HFFc6 (cell line): ENCODE measurements at places on chromosomes 3 and 15. TPM values are rescaled to one million over a fixed set of nuclear protein-coding genes. Genes with fewer than 3 reads are reported as not detected.

The PIERCE2 gene
- total RNA-seq: 0.98 to 2.0 TPM (median 1.2 TPM) in 3 replicates

- DNase-seq: no peak
These were observed 2.4 kb downstream of the PLCH1 start for GRCh38 chr3:155742349-155742965.

- no peak for DNase-seq
These were observed 34.5 kb upstream of the AP4E1 start for GRCh38 chr15:50873935-50874361.

The SOX14 gene
- not detected in 3 replicates for total RNA-seq

GRCh38 chr3:89974903-89975519 is 867.6 kb downstream of the EPHA3 start:
- DNase-seq: no peak

DNA sequence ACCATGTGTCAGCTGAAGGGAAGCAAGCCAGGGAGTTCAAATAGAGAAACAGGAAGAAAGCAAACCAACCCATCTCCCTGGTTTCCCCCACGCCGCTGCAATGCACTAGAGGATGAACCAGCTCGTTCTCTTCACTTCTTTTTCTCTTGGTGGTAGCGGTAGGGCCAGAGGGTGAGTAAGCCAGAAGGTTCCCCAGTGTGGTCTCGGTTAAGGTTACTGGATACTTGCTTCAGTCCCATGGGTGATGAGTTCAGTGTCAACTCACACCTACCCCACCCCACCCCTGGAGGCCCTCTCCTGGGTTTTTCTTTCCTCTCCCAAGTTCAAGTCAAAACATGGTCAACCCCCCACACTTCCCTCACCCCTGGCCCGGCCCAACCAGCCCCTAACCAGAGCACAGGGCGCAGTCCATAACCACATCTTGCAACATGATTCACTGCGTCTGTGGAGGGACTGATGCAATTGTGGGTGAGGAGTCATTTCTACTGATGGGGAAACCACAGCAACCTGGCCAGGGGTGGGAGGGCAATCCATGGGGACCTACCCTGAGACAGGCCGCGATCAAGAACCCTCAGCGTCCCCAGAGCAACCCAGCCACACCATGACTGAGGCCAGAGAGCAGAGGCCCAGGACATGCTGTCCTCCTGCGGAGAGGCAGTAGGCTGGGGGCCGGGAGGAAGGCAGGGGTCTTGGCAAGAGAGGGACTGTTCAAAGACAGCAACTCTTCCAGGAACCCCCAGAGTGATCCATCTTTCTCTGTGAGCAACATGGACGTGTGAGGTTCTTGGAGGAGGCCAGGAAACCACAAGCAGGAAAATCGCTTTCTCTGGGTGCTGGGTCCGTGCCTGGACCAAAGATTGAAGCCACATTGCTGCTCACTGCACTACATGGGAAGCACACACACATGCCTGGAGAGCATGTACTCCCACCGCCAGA is 276.6 kb downstream of the UACA start:
- peak; percentile 72 for DNase-seq

The CTDSPL gene
- 35.8 to 37.5 TPM (median 36.9 TPM) in 3 replicates for total RNA-seq

- DNase-seq: no peak
These were observed 28.6 kb upstream of the OR5K1 start for GRCh38 chr3:98434412-98434811.

The CELF6 gene
- 0.12 TPM in 1 of 3 replicates, not detected in the others for total RNA-seq

DNA sequence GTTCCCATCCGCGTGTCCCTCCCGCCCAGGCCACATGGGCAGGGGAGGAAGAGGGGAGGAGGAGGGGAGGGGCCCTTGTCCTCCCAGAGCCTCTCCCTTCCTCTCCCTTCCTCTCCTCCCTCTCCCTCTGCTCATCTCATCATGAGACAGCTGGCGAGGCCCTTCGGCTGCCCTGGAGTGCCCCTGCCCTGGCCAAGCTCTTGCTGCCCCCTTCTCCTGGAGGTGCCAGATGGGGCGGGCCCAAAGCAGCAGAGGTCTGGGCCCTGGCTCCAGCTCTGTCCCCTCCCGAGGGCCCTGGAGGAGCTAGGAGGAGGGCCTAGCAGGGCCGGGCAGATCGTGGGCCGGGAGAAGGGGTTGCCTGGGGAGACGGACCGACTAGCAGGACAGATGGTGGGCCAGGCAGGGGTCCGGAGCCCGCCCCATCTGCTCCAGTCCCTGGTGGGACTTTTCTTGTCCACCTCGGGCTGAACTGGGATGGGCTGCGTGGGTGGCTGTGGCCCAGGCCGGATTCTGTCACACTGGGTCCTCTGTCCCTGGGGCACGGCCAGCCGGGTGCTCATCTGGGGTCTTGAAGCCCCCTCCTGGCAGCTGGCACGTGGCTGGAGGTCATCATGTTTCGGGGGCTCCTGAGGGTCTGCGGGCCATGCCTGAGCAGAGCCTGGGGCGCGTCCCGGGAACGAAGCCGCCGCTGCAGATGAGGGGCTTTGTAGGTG is 183.4 kb downstream of the GOLGA6L6 start:
- no peak for DNase-seq

DNA sequence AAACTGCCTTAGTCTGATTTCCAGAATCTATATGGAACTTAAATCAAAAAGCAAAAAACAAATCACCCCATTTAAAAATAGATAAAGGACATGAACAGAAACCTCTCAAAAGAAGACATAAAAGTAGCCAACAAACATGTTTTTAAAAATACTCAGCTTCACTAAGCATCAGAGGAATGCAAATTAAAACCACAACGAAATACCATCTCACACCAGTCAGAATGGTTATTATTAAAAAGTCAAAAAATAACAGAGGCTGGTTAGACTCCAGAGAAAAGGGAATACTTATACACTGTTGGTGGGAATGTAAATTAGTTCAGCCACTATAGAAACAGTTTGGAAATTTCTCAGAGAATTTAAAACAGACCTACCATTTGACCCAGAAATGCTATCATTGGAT is 367.9 kb downstream of the ZIC4 start:
- DNase-seq: peak; percentile 68

DNA sequence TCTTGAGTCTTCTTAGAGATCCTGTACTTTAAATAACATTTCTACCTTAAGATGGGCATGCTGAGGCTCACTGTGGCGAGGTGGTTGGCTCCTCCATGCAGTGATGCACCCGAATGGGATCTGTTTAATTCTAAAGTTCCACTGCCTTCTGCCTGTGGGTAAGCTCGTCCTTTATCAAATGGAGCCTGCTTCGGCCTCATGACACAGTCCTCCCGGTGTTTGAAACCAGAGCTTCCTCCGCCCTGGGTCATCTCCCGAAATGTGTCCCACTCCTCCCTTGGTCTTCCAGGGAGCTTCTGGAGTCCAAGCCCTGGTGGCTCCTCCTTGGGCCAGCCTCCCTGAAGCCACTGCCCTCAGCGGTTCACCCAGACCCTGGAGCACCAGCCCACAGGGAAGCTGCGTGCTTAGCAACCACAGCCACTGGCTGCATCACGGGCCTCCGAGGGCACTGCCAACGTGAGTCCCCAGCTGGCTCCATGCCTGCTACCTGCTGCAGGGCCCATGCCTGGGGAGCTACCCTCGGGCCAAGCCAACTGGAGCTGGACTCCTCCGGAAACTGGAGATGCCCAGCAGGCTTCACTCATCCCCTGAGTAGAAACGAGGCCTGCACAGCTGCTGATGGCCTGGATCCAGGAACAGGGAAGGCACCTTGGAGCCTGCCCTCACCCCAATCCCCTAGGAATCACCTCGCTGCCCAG is 3.3 kb downstream of the RHCG start:
- DNase-seq: no peak

DNA sequence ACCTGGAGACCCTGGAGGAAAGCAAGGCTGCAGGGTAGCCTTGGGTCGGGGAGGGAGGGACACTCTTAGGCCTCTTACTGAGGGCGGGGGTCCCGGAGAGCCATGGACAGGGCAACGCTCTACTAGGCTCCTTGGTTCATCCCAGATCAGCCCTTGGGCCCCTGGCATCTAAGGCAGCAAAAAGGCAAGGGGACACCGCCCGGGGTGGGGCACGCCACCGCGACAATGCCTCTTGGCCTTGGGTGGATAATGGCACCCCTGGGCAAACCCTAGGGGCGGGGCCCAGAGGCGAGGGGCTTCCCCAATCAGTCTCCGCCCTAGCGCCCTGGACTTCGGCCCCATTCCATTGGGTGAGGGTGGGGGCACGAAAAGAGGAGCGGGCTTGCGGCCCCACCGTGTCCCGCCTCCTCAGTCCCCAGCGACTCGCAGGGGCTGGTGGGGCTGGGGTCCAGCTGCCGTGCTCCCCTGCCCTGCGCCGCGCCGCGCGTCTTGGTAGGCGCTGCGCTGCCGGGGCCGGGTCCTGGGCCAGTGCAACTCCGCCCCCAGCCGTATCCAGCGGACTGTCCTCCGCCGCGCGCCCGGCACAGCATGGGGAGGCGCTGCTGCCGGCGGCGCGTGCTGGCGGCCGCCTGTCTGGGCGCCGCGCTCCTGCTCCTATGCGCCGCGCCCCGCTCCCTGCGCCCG is at the start of gene CHST13:
Gene CHST13 (plus strand): TSS at position 411 of the 684 bp plus-strand sequence. CDS start 178 bp downstream, at position 589.
- no peak for DNase-seq

- no peak for DNase-seq
These were observed 29.8 kb upstream of the FAH start for GRCh38 chr15:80123034-80123433.

- DNase-seq: no peak
These were observed 19.5 kb downstream of the BCL6 start for GRCh38 chr3:187725653-187726370.

- DNase-seq: peak; percentile 43
These were observed 22.1 kb upstream of the TRA2B start for GRCh38 chr3:185959609-185960521.
